ENCODE measurements at places on chromosomes 16 and 17.
A peak's percentile ranks its signal among the peaks of the same experiment; 100 is the strongest.

GRCh38 chr16:31078597-31079341 is 4.5 kb downstream of the ZNF646 start:
- no peak for DNase-seq

DNA sequence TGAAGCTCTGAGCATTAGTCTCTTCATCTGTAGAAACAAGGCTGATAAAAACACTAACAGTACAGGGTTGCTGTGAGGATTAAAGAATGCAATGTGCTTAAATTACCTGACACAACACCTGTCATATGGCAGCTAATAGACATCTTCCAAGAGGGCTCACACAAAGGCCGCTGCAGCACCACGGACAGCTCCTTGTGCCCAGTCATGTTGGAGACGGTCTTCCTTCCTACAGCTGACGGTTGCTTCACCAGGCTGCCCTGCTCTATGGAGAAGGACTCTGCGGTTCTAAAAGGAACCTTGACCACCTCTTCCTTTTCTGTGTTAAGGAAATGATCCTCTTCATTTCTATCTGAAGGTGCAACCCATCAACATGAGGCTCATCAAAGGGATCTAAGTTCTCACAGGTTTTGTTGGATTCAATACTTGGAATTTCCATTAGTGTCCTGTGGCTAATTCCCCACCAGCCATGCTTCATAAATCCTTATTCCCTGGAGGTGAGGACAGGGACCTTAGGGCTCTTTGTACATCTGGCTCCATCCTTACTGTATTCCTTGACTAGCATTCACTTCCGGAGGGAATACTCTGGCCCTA is 138.9 kb upstream of the CES5A start:
- DNase-seq = no peak

- no peak for DNase-seq
Measured at GRCh38 chr17:32869345-32870026, 7.4 kb downstream of the MYO1D start.

- DNase-seq = no peak
Measured at GRCh38 chr17:81195941-81196495, 26.7 kb downstream of the CEP131 start.

GRCh38 chr16:17723531-17724134 is 252.9 kb upstream of the XYLT1 start:
- no peak for DNase-seq

- DNase-seq = peak; percentile 19
Measured at GRCh38 chr16:253833-254232, 19.2 kb downstream of the FAM234A start.

DNA sequence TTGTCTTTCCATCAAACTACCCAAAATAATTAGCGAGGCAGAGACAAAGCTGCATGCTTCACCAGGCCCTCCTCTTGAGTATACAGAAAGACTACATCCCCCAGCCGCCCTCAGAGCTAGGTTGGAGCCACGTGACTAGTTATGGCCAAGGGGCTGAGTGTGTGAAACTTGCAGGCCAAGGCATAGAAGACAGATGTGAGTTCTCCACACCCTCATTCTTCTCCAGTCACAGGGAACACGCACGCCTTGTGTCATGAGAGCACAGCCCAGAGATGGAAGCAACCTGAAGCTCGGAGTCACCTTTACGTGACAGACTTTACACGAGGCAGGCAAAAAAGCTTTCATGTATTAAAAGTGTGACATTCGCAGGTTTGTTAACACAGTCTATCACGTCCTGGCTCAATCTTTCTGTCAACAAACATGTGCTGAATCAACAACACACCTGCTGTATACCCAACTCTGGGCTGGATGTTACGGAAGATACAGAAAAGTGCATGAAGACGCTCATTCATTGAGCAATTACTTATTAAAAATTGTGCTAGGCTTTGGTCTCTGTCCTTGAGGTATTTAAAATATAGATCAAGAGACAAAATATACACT is 38.3 kb downstream of the STX8 start:
- no peak for DNase-seq

DNA sequence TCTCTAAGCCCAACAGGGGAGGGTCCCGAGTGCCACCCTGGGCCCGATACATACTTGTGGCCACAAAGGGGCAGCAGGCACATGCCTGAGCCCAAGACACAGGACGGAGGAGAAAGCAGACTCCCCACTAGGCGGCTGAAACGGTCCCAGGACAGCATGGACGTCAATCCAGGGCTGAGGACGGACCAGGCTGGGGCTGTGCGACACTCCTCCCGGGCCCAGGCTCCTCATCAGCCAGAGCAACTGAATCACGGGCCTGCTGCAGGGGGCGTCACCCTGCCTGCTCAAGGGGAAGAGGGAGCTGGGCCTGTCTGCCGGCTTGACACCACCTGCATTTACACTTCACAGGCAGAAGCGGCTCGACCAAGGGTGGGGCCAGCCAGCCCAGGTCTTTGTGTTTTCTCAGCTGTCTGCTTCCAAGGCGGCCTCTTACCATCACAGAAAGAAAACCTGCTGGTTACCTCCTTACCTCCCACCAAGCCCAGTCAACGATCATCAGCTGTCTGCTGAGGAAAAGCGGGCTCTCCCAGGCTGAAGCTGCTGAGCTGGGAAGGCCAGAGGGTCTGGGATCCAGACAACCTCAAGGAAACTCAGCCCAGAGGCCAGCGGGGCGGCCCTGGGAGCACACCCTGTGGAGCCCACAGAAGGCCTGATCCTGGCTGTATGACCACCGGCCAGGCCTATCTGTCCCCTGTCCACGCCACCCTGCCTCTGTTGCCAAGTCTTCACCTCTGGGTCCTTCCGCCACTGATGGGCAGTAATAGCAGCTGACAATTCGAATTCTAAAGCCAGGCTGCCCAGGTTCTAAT is 26.4 kb downstream of the KIFC3 start:
- DNase-seq = no peak

GRCh38 chr16:8551388-8552332 is 38.7 kb downstream of the TMEM114 start:
- DNase-seq = no peak

GRCh38 chr17:17109907-17110306 is 67.7 kb downstream of the MPRIP start:
- no peak for DNase-seq

DNA sequence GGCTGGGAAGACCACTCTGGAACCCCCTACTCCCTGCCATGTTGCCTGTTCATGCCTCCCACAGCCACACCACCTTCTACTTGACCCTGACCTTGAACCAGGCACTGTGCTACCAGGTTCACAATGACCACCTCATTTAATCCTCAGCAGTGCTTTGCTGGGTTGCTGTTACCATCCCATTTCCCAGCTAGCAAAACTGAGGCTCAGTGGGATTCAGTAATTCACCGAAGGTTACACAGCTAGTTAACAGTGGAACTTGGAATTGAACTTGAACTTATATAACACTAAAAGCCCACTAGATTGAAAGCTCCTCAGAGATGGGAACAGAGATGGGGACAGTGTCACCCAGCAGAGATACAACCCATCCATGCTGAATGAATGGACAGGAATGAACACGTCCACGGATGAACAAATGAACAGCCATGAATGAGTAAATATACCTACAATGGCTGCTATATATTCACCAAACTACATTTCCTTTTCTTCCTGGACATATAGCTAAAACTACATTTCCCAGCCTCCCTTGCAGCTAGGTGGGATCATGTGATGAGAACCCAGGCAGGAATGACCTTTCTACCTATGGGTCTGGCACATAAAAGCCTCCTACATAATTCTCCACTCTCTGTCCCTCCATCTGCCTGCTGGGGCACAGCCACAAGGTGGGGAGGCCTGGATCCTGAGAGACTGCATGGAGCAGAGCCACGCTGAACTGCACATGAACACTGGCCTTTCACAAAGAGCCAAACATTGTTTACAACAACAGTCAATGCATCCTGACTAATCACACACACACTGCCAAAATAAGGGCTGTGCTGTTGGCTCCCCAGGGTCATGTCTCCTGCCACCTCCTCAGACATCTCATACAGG is 94.8 kb downstream of the RMI2 start:
- no peak for DNase-seq

DNA sequence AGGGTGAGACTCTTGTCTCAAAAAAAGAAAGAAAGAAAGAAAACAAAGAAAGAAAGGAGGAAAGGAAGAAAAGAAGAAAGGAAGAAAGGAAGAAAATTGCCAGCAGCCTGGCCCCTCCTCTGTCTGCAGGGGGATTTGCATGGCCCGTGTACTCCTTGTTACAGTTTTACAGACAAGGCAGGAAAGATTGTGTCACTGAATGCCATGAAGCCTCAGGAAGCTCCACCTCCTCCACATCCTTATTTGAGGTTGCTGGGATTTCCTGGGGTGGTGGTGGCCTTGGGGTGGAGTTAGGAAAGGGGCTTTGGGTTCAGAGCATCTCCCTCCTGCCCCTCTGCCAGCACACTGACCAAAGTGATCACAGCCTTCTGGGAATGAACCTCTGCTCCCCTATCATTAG is 23.6 kb downstream of the CFAP20 start:
- DNase-seq = no peak

DNA sequence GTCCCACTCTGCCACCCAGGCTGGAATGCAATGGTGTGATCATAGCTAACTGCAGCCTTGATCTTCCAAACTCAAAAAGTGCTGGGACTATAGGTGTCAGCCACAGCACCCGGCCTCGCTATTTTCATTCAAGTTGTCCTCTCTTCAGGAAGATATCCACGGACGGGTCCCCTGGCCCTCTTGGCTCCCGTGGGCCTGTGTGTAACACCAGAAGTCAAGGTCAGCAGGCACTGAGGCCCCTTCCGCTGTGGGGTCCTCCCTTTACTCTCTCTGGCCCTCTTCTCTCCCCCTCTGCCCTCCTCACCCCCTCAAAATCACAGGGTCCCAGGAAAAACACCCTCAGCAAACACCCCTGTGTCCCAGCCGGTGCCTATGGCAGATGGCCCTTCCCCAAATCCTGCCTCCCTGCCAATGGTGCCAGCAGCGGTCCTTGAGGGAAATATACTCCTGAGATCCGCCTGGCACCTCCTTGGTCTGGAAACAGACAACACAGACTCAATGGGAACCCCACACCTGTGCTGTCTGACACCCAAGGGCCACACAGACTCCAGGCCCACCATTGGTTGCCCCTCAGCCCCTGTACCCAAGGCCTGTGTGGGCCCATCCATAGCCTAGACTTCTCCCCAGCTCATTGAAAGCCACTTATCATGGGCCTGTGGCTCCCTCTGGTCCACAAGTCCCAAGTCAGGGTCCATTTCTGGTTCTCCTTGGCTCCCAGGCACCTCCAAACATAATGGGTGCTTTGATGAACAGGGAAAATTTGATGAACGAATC is 221.5 kb downstream of the ZNF423 start:
- DNase-seq = no peak

DNA sequence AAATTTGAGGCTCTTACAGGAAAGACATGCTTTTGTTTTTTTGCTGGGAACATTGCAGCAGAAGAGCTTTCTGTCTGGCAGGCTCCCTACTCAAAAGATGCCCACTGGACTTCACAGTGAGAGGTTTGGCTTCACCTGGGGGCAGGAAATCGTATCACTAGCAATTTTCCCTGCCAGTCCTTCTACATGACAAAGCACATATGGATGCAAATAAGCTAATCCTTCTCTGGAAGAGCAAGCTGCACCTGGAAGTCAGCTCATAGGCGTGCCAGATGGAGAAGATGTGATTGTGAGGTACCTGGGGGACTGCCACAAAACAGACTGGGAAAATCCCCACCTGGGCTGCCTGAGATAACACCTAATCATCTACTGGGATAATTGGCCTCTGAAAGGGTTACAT is 195.0 kb upstream of the CPHXL start:
- DNase-seq = no peak

DNA sequence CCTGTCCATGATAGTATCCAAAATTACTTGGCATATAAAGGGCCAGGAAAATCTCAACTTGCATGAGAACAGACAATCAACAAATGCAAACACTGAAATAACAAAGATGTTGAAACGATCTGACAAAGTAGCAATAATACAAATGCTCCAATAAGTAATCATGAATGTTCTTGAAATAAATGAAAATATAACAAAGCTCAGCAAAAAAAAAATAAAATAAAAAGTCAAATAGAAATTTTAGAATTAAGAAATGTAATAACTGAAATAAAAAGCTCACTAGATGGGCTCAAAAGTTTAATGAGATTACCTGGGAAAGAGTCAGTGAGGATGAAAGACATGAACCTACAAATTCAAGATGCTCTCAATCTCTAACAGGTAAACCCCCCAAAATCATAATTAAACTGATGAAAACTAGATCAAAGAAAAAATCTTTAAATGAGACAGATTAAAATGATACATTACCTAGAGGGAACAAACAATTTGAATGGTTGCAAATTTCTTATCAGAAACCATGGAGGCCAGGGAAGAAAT is 319.0 kb upstream of the IRX3 start:
- no peak for DNase-seq

- no peak for DNase-seq
Measured at GRCh38 chr16:81938326-81939163, 72.7 kb downstream of the SDR42E1 start.

DNA sequence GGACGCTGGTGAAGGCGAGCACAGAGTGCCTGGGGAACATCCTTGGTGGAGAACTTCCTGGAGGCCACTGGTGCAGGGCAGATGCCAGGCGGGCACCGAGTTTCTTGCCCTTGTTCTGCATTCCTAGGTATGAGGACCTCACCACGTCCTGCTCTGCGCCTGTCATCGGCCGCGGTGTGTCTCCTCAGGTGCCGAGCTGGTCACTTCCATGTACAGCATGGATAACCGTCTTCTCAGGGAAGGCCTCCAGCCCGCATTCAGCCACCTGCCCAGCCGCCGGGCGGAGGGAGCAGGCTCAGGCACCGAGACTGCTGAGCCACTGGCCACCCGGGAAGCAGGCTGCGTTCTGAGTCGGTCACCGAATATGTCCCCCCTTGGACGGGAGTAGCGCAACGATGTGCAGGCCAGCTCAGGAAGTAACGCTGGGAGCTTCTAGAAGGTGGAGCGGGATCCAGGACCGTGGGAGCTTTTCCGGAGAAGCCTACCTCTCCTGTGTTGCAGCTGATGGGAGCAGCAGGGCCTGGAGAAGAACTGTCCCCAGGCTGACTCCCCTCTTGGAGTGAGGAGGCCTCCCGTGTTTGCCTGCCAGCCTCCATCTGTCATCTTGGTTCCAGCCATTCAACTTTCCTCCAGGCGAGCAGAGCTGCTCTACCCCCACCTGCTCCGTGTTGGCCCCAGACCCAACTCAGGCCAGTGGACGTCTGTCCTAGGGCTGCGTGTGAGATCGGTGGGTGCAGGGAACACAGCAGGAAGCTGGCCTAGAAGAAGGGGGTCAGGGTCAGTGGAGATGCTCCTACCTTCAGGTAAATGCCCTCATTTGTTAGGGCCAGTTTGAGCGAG is 2.1 kb upstream of the BAIAP2 start:
- no peak for DNase-seq

GRCh38 chr17:29617125-29617480 is 5.6 kb downstream of the CORO6 start:
- peak; percentile 91 for DNase-seq

- DNase-seq = peak; percentile 61
Measured at GRCh38 chr16:69329369-69330285, 761 bp downstream of the PDF start.

GRCh38 chr16:68728523-68728922 is 8.6 kb upstream of the CDH1 start:
- no peak for DNase-seq
